ENCODE measurements at places on chromosomes 1 and 21.
A peak's percentile ranks its signal among the peaks of the same experiment; 100 is the strongest.

DNA sequence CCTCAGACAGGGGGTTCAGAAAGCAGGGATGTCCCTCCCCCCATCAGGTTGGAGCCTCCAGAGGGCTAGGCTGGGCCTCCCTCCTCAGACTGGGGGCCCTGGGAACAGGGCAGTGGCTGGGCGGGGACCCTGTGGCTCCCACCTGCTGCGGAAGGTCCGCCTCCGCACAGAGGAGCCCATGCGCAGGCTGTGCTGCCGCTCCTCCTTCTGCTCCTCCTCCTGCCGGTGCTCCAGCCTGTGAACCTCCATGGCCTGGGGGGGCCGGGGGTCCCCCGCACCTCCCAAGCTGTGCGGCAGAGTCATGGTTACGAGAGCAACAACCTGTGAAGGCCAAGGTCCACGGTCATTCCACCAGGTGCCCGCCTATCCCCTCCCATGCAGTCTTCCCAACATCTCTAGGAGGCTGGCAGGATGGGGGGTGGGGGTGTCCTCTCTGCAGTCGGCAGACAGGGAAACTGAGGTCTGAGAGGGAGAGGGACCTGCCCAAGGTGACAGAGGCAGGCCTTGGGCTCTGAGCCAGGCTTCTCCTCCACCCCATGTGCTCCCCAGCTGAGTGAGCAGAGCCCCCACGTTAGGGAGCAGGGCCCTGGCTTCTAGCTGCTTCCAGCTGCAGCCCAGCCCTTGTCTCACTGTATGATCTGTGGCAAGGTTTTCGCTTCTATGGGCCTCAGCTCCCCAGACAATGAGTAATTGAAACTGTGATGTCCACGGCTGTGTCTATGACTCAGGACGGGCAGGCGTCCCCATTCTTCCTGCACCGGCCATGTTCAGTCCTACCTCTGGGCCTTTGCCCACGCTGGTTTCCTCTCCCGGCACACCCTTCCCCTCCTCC, 3.4 kb downstream of the MYOM3 start:
- no peak for DNase-seq

- DNase-seq: peak; percentile 11
Observed at GRCh38 chr1:228735871-228736586, 750 bp downstream of the RHOU start.

GRCh38 chr1:201647094-201647493, 108.2 kb downstream of the NAV1 start:
- DNase-seq: no peak

DNA sequence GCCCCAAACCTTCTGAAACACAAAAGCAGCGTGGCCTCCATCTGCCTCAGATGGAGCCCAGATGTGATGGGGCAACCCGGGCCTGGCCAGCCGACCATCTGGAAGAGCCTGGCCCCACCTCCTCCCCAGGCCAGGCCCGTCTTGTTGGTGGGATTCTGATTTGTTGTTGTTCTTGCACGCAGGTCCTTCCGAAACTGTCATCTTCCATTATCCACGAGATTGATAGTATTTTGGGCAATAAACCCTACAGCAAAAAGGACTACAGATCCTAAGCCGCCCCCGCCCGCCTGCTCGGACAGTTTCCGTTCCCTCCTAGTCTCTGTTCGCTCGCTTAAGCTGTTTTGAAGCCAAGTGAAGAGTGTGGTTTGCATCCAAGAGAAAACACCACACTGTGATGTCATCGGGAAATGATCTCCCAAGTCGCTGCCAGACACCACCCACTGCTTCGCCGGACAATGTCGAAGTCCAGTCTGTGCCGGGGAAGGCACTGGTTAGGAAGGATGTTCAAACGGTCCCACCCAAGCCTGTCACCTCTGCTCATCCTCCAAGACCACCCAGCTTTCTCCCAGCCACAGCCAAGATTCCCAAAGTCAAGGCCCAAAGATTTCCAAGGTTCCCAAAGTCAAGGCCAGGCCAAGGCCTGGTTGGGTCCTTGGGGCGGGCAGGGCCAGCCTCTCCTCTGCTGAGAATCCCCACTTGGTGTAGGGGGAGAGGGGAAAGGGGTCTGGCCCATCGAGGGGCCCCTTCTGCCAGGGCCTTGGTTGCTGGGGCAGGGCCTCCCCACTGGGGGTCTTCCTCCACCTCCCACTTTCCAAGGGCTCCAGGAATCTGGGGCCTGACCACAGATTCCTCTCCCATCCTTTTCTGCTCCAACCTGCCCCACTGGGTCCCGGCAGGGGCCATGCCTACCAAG, 52.9 kb downstream of the KCNAB2 start:
- DNase-seq: no peak

DNA sequence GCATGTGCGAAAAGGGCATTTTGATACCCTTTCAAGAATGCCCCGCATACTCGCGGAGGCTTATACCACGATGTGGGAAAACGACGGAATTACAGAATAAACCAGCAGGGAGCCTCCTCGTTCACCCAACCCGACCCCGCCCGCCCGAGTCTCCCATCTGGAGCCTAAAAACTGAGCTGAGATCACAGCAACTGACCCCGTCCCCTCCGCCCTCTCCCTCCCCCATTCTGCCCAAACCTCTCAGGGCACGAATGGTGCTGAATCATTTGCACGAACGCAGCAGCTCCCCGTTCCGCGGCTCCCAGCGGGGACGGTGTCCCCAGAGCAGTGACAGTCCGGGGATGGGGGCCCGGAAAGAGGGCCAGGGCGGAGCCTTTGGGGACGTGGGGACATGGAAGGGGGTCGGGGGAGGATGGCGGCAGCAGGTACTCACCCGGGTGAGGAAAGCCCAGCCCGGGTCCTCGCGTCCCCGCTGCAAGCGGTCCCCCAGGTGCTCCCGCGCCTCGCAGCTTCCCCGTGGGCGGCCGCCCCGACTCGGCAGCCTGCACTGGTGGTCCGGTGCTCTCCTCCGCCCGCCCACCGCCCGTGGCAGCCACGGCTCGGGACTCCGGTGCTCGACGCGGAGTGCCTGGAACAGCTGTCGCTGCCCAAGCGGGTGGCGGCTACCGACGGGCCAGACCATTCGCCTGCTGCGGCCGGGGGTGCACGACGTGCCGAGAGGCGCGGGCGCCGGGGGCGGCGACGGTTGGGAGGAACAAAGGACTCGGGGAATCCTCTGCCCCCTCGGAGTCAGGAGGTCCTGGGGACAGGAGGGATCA, at the start of gene TTLL7:
Gene TTLL7 (minus strand): TSS at position 635 of the 818 bp plus-strand sequence. CDS start 46,921 bp downstream, outside the sequence.
- peak; percentile 19 for DNase-seq

GRCh38 chr1:30176477-30176876, 546.9 kb downstream of the MATN1 start:
- DNase-seq: no peak

GRCh38 chr1:152374451-152374850, 14.6 kb upstream of the FLG2 start:
- DNase-seq: no peak

- no peak for DNase-seq
Observed at GRCh38 chr1:198162091-198162767, 5.4 kb downstream of the NEK7 start.

DNA sequence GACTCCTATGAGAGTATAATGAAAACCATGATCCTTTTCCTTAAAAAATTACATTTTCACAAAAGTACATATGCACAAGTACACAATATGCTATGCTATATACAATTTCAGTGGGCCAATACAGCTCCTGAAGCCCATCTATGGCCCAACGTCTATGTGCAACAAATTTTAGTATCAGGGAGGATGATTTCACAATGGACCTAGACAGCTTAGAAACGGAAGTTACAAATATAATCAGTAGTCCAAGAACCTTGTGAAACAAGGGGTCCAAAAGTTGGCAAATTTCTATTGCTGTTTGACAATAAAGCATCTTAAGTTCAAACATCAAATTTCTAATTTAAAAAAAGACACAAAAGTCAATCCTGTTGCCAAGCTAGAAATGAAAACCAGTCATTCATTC, 87.0 kb downstream of the DPYD start:
- no peak for DNase-seq

- DNase-seq: no peak
Observed at GRCh38 chr1:232776526-232777106, 28.6 kb upstream of the MAP10 start.

DNA sequence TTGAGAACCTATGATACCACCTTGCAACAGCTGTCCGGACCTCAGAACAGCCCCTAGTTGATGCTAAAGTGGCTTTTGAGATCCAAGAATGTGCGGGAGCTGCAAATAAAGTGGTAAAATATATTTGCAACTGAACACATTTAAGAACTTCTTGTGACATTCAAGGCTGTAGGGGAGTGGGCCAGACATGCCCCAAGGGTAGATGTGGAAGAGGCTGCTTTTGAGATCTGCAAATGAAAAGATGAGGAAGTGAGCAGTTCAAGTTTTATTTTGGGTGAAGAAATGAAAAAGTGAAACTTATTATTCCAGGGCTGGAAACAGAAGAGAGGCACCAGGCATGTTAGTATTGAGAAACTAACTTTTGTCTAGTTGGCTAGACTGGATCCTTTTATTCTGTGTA, 359.5 kb upstream of the PLXNA2 start:
- no peak for DNase-seq
